ENCODE measurements at places on chromosomes 7 and 10. TPM values are rescaled to one million over a fixed set of nuclear protein-coding genes. Genes with fewer than 3 reads are reported as not detected.

CARD11 gene
- total RNA-seq: not detected

EFCAB10 gene
- not detected for total RNA-seq

UBE3C gene
- 86.9 TPM for total RNA-seq

EN2 gene
- total RNA-seq: 1.0 TPM

PRRT4 gene
- 1.1 TPM for total RNA-seq

TMEM270 gene
- total RNA-seq: not detected

STRIP2 gene
- total RNA-seq: 29.0 TPM

C10orf143 gene
- 0.73 TPM for total RNA-seq

ZNF727 gene
- total RNA-seq: not detected

All from melanocyte of skin (primary cell).